PC-9 (cell line): ENCODE measurements at places on chromosomes 7 and 10. TPM values are rescaled to one million over a fixed set of nuclear protein-coding genes. Genes with fewer than 3 reads are reported as not detected.

DNA sequence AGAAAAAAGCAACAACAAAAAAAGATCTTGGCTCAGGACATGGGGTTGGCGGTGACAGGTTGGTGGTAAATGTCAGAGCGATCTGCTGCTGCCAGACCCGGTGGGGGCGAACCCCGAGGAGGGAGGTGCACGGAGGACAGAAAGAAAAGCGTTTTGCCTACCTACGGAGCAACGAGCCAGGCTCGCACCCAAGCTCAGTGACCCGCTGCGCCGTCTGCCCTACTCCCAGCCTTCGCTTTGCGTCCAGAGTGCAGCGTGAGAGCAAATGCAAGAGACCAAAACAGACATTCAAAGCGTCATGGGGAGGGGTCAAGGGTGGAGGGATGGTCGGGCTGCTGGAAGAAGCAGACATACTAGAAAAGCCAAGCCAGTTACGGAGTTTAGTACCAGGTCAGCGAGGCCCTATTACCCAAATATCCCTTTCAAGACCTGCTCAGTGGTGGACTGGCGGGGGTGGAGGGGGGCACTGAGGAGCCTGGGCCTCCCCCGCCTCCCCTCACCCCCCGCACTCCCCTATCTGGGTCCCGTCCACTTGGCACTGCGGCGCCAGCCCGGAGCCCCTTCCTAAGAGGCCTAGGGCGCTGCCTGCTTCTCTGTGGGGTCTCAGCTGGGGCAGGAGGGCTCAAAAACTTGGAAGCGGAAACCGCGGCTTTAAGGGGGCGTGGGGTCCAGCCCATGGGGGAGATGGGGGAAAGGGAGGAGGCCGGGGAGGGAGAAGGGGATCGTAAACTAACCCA lies 66.9 kb downstream of the SLC29A4 start:
- H3K27me3 ChIP-seq, result no peaks in the 10 kb centered on the region
- DNase-seq, result no peak
- no peak overlapping the region for H3K4me3 ChIP-seq
- H3K4me1 ChIP-seq, result no peaks in the 10 kb centered on the region

DNA sequence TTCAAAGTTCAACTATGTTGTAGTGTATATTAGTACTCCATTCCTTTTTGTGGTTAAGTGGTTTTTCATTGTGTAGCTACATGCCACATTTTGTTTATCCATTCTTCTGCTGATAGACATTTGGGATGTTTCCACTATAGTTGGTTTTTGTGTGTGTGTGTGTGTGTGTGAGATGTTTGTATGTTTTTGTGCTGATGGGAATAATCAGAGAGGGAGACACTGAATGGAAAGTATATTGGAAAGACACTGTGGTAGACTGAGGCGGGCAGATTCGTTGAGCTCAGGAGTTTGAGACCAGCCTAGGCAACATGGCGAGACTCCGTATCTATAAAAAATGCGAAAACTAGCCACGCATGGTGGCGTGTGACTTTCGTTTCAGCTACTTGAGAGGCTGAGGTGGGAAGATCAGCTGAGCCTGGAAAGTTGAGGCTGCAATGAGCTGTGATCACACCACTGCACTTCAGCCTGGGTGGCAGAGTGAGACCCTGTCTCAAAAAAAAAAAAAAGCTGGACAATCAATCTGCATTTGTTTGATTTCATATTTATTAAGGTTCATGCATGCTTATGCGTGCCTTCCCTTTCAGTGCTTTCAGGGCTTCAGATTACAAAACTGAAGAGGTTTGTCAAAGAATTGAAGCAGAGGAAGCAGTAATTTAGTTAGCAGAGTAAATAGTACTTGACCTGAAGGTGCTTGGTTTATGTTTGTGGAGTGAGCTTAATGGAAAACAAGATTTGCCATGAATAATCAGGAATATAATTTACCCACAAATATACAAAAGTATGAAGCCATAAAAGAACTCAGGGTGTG lies 14.7 kb downstream of the SEC24C start:
- no peak for DNase-seq
- no peaks in the 10 kb centered on the region for H3K27me3 ChIP-seq
- H3K36me3 ChIP-seq, result peaks cover 50% of the 10 kb centered on the region
- peaks cover 11% of the 10 kb centered on the region for H3K4me1 ChIP-seq
- H3K4me3 ChIP-seq, result no peak overlapping the region

GRCh38 chr10:44370731-44371248 lies 14.1 kb downstream of the CXCL12 start:
- no peak overlapping the region for H3K4me3 ChIP-seq
- no peak overlapping the region for H3K27ac ChIP-seq
- no peak for DNase-seq
- no peaks in the 10 kb centered on the region for H3K36me3 ChIP-seq
- H3K4me1 ChIP-seq, result no peaks in the 10 kb centered on the region
- H3K27me3 ChIP-seq, result peaks cover 85% of the 10 kb centered on the region

Gene EIF5AL1
- total RNA-seq, result 0.48 and 0.55 TPM in 2 replicates

Gene HECW1
- 0.48 and 2.7 TPM in 2 replicates for total RNA-seq

Gene SPDYE9
- total RNA-seq, result not detected in 2 replicates
